ENCODE measurements at places on chromosomes 2 and 18. TPM values are rescaled to one million over a fixed set of nuclear protein-coding genes. Genes with fewer than 3 reads are reported as not detected.

Gene MAP3K19
- total RNA-seq: not detected

Gene SLC66A2
- 28.0 TPM for total RNA-seq

Gene POMC
- total RNA-seq: not detected

Gene PAPOLG
- 15.2 TPM for total RNA-seq

Gene SCG2
- total RNA-seq: 27.0 TPM

Gene CYP26B1
- total RNA-seq: 2.1 TPM

Gene PLCL1
- not detected for total RNA-seq

Gene NEB
- total RNA-seq: 2.5 TPM

Gene SLC8A1
- total RNA-seq: not detected

Gene FOXI3
- total RNA-seq: 0.11 TPM

Gene CCDC74B
- 3.8 TPM for total RNA-seq

Gene KIAA2012
- total RNA-seq: 0.13 TPM

Gene PTPRN
- total RNA-seq: not detected
